ENCODE measurements at places on chromosomes 6 and 20.
A peak's percentile ranks its signal among the peaks of the same experiment; 100 is the strongest.

DNA sequence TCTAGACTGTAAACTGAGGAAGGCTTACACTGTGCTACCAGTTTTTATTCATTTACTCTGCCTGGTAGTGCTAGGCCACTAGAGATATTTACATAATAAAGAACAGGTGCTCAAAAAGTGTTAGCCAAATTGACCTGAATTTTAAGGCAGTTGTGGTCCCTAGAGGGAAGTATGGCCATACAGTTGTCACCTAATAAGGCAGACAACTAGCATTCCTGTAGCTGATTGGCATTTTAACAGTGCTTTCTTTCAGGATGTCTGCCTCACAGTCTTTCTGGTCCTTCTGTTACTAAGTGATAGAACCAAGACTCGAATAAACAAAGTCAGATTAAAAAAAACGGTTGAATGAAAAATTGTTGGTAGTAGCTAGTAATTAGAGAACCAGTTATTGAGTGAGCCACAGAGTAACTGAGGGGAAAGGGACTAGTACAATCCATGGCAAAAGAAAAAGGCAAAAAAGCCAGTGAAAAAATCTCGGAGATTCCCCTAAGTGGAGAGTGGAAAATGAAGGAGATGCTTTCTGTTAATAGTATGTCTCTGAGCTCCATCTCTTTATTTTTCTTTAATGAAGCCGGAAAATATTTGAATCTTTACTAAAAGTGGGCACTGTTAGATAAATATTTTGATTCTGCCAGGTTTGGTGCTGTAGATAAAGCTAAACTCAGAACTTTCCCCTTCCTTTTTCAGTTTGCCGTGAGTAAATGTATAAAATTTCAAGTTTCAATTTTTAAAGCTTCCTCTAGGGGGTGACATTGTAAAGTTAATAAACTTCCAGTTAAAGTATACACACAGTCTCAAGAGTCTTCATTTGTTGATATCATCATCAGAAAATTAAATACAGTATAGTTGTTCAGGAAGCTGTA, 9.1 kb downstream of the VTA1 start:
- no peak for DNase-seq

GRCh38 chr6:169428532-169428931, 174.9 kb upstream of the THBS2 start:
- DNase-seq: no peak

DNA sequence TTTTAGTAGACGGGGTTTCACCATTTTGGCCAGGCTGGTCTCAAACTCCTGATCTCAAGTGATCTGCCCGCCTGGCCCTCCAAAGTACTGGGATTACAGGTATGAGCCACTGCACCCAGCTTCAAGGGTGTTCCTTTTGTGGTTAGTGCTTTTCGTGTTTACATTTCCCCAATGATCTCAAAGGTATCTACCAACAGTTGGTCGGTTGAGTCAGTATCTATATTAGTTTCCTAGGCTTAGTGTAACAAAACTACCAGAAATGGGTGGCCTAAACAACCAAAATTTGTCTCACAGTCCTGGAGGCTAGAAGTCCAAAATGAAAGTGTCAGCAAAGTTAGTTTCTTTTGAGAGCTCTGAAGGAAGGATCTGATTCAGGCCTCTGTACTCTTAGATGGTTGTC, 30.1 kb downstream of the CASP8AP2 start:
- no peak for DNase-seq

GRCh38 chr6:133501675-133502270, 260.6 kb downstream of the EYA4 start:
- no peak for DNase-seq

DNA sequence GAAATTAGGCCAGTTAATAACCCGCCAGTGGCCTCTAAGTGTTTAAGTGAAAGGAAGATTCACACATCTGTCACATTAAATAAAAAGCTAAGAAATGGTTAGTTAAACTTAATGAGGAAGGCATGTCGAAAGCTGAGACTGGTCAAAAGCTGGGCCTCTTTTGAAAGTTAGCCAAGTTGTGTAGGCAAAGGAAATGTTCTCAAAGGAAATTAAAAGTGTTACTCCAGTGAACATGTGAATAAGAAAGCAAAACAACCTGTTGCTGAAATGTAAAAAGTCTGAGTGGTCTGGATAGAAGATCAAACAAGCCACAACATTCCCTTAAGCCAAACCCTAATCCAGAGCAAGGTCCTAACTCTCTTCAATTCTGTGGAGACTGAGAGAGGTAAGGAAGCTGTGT, 10.9 kb upstream of the MTRF1L start:
- no peak for DNase-seq

DNA sequence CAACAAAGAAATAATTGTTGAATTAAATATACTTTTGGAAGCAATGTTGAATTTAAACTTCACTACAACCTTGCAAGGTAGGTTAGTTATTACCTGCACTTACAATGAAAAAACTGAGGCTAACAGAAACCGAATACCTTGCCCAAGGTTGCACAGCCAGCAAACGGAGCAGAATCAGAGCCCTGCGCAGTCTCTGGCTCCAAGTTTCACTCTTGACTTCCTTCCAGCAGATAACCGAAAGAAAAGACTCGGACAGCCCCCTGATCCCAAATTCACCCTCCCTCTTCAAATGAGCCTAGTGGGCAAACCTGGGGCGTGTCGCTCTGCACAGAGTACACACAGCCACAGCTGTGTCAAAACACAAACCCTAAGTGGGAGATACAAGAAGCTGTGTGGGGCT, 72.1 kb upstream of the FOXQ1 start:
- no peak for DNase-seq

DNA sequence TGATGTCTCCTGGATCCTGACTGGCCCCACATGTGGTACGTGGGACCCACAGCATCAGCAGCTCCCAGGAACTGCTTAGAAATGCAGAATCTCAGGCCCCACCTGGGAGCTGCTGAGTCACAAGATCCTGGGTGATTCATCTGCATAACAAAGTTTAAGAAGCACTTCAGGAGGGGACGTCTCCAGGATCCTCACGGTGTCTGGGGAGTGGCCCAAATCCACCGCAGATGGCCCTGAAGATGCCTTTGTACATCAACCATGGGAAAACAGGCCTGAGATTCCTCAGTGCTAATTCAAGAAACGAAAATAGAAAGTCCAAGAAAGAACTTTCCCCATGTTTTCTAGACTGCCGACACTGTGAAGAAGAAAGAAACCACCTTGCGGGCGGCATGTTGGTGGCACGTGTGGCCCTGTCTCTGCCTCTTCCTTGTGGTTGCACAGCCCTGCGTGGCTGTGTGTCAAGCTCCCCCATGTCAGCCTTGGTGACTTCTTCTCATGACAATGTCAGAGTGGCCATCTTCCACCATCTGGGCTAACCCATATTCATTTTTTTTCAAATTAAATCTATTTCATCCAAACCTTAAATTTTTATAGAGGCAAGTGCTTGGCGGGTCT, 26.1 kb downstream of the RRBP1 start:
- no peak for DNase-seq

DNA sequence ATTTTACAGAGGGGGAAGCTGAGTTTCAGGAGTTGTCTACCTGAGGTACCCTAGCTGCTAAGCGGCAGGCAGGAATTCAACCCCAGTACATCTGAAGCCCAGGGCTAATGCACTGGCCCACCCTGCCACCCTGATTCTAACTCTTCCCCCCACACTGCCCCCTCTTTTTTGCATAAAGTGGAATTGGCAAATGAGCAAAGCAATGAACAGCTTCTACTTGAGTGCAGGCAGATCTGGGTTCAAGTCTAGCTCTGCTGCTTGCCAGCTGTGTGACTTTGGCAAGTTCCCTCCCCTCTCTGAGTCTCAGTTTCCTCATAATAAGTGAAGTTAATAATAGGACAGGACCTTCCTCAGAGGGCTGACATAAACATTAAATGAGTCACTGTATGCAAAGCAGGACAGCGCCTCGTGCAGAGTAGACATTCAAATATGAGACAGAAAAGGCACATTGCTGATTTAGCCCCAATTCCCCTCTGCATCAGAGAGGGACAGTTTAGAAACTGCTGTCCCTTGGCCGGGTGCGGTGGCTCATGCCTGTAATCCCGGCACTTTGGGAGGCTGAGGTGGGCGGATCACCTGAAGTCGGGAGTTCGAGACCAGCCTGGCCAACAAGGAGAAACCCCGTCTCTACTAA, 4.7 kb downstream of the ADA start:
- no peak for DNase-seq

- DNase-seq: no peak
These were observed 1.4 kb downstream of the BMP6 start for GRCh38 chr6:7727086-7727945.

DNA sequence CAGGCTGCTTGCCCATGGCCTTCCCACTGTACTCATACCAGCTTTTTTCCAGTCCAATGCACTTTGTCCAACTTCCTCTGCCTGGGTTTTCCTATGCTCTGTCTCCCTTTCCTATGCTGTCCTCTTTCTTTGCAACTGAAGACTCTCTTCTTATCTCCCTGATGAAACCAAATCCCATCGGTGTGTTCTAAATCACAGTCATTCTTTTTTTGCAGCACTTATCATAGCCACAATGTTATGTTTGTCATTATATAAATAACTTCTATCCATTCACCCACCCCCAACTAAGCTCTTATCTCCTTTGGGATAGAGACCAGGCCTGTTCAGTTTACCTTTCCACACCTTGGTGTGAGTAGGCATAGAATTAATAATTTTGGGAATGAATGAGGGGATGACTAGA, 121.0 kb downstream of the GPX5 start:
- no peak for DNase-seq

DNA sequence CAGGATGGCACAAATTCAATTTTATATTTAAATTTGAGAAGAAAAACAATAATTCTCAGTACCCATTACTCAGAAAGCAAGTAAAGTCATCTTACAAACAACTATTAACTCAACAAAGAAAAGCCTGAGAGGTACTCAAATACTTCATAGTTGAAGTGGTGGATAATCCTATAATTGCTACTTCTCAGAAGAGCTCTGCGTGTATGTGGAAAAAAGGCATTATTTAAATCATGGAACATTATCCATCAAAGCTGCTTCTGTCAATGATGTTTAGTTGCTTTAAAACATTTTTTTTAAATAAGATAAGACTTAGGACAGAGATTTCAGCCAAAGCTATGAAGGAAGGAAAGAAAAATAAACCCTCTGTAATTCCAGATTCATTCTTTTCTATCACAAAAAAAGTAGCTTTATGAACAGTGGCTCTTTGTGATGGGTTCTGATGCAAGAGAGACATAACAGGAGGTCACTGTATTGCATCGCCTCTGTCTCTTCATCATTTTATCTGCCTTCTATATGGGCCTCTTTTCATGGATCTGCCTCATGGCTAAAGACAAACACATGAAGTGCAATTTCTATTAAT, 367.9 kb upstream of the SLC35B3 start:
- DNase-seq: no peak

- peak; percentile 37 for DNase-seq
These were observed 10.8 kb downstream of the MAVS start for GRCh38 chr20:3857405-3857804.

- no peak for DNase-seq
These were observed 62.9 kb upstream of the KCNG1 start for GRCh38 chr20:51085769-51086168.

- no peak for DNase-seq
These were observed 152.4 kb upstream of the THBS2 start for GRCh38 chr6:169406034-169406433.

DNA sequence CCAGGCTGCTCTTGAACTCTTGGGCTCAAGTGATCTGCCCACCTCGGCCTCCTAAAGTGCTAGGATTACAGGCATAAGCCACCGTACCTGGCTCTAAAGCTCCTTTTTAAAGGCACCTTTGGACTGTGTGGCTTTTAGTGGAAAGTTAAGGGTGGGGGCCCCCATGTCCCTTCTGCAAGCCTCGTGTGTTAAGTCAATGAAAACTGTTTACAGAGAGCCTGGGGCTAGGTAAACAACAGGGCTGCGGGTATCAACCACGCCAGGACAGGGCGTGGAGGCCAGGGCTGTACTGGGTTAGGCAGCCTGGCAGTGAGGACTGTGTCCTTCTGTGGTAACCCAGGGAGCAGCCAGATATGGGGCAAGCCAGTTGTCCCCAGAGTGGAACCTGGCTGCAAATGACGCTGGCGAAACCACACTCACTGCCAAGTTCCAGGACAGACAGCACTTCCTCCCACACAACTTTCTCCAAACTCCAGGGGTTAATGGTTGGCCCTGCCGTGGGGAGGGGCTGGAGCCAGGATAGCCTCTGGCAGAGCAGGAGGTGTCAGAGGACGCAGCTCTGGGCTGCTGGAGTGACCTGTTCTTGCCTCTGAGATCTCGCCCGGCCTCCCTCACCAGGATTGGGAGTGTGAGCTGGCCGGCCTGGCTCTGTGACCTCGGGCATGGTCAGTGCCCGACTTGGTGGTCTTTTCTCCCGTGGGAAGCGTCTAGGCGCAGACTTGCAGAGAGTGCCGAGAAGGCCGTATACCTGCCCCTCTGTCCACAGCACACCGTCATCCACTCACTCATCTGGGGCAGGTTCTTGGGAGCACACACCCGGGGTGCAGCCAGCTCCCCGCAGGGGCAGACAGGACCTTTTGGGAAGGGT, 3.2 kb downstream of the SLC17A9 start:
- DNase-seq: no peak

GRCh38 chr6:46948699-46949098, 27.0 kb upstream of the ADGRF5 start:
- DNase-seq: no peak

GRCh38 chr20:8721098-8721497, 347.8 kb upstream of the PLCB4 start:
- DNase-seq: peak; percentile 42

GRCh38 chr20:51511861-51512619, 30.5 kb downstream of the NFATC2 start:
- no peak for DNase-seq

DNA sequence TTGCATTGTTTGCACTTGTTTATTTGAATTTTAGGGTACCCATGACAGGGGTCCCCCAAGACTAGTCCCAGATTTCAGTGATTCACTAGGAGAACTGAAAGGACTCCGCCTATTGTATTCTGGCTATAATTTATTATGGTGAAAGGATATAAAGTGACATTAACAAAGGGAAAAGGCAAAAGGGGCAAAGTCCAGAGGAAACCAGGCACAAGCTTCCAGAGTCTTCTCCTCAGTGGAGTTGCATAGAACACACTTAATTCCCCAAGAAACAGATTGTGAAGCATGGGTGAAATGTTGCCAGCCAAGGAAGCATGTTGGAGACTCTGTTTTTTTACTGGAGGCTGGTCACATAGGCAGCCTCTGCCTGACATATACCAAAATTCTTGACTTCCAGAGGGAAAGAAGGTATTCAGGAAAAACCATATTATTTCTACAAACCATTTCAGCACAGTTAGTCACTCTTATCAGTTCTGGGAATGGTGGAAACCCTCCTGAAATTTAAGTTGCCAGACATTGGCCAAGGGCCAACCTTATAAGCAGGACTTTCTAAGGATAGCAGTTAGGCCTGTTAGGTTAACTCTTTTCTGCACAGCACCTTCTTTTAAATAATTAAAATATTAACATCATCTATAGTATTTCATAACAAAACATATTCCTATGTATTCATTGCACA, 71.8 kb downstream of the FIG4 start:
- no peak for DNase-seq

All from cerebellum (tissue), 4 donors.